ENCODE measurements at places on chromosomes 5 and 9.

GRCh38 chr5:83721953-83722901 lies 1.6 kb upstream of the HAPLN1 start:
- DNase-seq, result peak; percentile 77

- no peak for DNase-seq
Observed at GRCh38 chr5:83750749-83751148, 30.1 kb upstream of the HAPLN1 start.

DNA sequence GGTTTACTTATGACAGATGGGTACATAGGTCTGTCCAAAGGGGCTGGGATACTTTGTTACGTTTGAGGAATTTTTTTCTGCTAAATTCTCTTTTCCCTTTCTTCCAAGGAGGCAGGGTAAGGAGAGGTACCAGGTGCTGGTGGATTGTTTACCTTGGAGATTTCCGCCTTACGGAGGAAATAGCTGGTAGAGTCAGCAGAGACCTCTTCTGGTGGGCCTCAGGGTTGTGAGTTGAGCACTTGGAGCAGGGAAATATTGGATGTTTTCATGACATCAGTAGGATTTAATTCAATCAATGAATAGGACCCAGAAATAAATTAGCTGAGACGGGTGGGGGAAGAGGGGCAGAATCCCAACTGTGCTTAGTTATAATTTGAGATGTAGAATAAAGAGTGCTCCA lies 60.0 kb upstream of the TAF11L2 start:
- DNase-seq, result no peak

DNA sequence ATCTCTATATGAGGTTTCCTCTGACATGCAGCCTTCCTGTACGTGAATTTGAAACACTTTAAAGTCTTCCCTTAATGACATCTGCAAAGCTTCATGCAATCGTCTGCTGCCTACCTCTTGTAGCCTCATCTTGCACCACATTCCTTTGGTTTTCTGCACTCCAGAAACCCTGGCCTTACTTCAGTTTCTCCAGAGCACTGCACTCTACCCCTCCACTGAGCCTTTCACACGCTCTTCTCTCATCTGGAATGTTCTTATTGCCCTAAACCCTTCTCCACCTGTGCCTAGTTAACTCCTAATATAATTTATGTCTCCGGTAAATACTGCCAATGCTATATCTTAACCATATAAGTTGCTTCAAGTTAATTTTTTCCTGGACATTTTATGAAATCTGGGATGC lies 168.8 kb upstream of the SLC27A6 start:
- DNase-seq, result no peak

Measured in HT-29 (cell line).